ENCODE measurements at places on chromosomes 3 and 15. TPM values are rescaled to one million over a fixed set of nuclear protein-coding genes. Genes with fewer than 3 reads are reported as not detected.

The ZNF502 gene
- 5.2 TPM for total RNA-seq

The POPDC2 gene
- 0.25 TPM for total RNA-seq

The COLQ gene
- total RNA-seq: 0.66 TPM

The MNS1 gene
- total RNA-seq: 4.0 TPM

The ALDH1L1 gene
- 3.3 TPM for total RNA-seq

The TGM5 gene
- not detected for total RNA-seq

The RFTN1 gene
- 29.3 TPM for total RNA-seq

The ANKRD34C gene
- not detected for total RNA-seq

The LIPC gene
- 1.5 TPM for total RNA-seq

The TPRG1 gene
- 0.40 TPM for total RNA-seq

The CCR4 gene
- total RNA-seq: not detected

The NR2E3 gene
- total RNA-seq: 0.06 TPM

The MYO5A gene
- total RNA-seq: 94.8 TPM

Measured in aortic smooth muscle cell (primary cell).